ENCODE measurements at places on chromosomes 6 and 20.

GRCh38 chr6:72649032-72649984 lies 27.4 kb downstream of the KCNQ5 start:
- DNase-seq = peak; percentile 17

GRCh38 chr6:8337147-8337546 lies 98.2 kb downstream of the SLC35B3 start:
- DNase-seq = no peak

- no peak for DNase-seq
Measured at GRCh38 chr6:55869674-55870073, 5.7 kb downstream of the BMP5 start.

DNA sequence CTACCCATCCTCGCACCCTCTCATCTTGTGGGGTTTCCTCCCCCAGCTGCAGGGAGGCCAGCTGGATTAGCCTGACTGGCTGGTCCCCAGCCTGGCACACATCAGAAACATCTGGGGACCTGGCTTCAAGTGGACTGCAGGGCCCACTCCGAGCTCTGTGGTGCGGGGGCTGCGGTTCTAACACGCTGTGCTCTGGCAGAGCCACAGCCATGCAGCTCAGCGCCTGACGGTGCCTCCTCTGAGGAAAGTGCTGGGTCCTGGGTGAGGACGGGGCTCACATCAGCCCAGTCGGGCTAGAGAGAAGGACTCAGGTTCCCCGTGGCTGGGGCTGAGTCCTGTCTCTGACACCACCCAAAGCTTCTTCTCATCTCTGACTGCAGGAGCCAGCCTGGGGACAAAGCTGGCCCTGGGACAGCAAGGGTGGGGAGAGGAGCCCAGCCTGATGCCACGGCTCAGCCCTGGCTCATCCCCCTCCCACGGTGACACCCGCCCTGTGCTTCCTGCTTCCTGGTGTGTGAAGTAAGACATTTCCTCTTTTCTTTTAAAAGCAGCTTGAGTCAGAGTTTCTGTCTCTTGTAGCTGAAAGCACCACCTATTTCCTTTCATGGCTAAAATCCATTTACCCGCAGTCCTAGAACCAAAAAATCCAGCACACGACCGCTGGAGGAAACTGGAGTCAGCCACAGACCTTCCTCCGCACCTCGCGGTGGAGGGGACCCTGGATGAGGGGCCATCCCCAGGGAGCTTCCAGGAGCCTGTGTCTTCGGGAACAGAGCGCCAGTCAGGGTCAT lies 127.4 kb upstream of the AFDN start:
- DNase-seq = peak; percentile 55

- DNase-seq = no peak
Measured at GRCh38 chr20:50642288-50642803, 49.0 kb downstream of the RIPOR3 start.

DNA sequence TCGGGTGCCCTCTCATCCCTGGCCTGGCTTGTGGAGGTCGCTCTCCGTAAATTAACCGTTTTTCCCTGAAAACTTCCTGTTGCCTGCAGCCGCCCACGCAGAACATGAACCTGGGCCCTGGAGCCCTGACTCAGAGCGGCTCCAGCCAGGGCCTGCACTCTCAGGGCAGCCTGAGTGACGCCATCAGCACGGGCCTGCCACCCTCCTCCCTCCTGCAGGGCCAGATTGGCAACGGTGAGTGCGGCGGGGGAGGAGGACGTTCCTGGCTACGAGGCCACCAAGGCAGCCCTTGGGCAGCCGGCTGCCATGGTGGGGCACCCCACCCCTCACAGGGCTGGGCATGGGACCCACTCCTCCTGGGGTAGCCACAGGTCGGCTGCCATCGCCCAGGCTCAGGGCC lies 17.8 kb downstream of the SS18L1 start:
- DNase-seq = no peak

- no peak for DNase-seq
Measured at GRCh38 chr20:8805737-8806442, 263.0 kb upstream of the PLCB4 start.

DNA sequence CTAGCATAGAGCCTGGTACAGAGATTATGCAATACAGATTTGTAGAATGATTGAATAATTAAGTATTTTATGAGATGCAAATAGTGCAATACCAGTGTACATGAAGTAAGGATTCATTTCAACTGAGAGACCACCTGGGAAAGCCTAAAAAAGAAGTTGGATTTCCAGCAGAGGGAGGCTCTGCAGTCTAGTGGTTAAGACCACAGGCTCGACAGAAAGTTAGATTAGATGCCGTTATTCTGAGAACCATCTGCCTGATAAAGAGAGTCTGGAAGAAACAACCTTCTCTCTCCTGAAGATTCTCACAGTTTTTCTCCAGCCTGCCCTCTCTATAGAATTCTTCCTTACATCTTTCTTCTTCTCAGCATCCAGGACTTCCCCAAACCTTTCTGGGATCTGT lies 13.6 kb upstream of the TNFRSF21 start:
- no peak for DNase-seq

All from stimulated activated CD4-positive, alpha-beta T cell treated with anti-CD3 and anti-CD28 coated beads, Interleukin-4, amount 100 ng/mL, for 24 hours (primary cell).